ENCODE measurements at places on chromosomes 12 and 14.

- peak; percentile 2 for DNase-seq
Measured at GRCh38 chr12:107560165-107560898, 125.3 kb upstream of the PWP1 start.

GRCh38 chr14:93330609-93331000 is 2.2 kb downstream of the BTBD7 start:
- DNase-seq, result no peak

DNA sequence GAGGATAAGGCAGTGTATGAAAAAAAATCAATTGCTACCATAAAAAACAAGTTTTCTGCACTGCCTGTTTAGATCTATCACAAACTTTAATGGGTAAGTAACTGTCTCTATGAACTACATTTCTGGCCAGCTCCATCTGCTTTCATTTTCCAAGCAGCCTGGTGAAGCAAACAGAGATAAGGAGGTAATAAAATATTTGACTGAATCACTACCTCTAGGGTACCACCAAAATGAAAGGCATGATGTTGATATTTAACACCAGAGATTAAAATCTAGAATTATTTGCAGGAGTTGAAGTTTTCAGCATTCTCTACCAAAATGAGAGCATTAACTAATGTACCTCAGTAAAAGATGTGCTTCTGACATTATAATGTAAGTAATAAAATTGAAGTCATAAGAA is 863.5 kb upstream of the MGAT4C start:
- DNase-seq, result no peak

DNA sequence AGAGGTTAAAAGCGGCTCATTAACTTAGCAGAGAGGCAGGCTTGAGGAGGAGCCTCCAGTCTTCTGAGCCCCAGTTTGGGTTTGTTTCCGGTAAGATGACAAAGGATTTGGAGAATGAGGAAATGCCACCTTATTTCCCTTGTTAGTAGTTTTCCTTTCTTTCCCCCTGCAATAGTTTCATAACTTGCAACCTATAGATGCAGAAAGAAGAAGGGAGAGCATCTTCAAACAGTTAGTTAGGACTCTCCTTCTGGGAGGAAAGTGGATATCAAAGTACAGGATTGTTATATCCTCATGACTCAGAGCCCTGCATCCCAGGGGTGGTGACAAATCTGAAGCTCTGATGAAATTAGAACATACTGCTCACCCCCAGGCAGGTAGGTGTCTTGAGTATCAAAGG is 180.7 kb upstream of the SLC38A2 start:
- DNase-seq, result peak; percentile 81

DNA sequence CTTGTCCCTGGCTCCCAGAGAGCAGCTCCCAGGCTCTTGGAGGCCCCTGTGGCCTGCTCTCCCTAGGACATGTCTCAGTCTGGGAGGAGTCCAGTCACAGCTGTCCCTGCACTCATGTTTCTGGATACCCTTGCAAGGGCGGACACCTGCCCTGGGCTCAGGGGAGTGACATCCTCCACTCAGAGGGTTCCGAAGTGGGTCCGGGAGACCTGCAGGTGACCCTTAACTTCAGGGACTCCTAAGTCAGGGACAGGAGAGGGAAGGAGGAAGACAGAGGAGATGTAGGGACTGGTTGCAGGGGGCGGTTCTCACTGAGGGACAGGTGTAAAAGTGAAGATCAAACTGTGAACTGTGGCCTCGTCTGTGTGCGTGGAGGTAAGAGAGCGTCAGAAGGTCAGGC is 37.6 kb downstream of the CACNA2D4 start:
- no peak for DNase-seq

- no peak for DNase-seq
Measured at GRCh38 chr12:94561943-94562411, 88.4 kb downstream of the TMCC3 start.

- no peak for DNase-seq
Measured at GRCh38 chr12:68031174-68031573, 41.9 kb downstream of the IFNG-AS1 start.

GRCh38 chr12:114339626-114340025 is 66.3 kb downstream of the TBX5 start:
- peak; percentile 67 for DNase-seq

DNA sequence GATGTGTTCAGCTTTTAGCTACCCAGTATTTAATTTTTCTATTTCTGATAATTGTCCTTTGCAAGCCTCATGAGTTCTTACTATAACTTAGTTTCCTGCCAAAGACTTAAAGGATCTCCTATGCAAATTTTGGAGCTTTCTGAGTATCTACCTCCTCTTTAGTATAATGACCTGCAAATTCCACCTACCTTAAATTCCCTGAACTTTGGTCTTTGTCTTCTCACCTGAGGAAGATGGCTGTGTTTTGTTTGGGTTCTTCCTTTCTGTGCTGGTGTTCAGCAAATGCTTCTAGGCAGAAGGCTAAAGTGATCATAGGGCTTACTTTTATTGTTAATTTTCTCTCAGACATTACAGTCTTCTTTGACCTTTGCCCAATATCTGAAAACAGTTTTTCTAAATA is 142.8 kb downstream of the FUT8 start:
- DNase-seq, result no peak

Data from fibroblast of skin of right quadriceps (primary cell).